ENCODE measurements at places on chromosomes 7 and 10.

GRCh38 chr7:144827621-144828020 lies 8.2 kb downstream of the TPK1 start:
- DNase-seq, result no peak

GRCh38 chr10:29240986-29241660 lies 47.7 kb upstream of the LYZL1 start:
- DNase-seq, result no peak

- DNase-seq, result no peak
Observed at GRCh38 chr7:41732843-41733306, 30.0 kb upstream of the INHBA start.

GRCh38 chr7:24980534-24981170 lies 674 bp upstream of the OSBPL3 start:
- DNase-seq, result no peak

DNA sequence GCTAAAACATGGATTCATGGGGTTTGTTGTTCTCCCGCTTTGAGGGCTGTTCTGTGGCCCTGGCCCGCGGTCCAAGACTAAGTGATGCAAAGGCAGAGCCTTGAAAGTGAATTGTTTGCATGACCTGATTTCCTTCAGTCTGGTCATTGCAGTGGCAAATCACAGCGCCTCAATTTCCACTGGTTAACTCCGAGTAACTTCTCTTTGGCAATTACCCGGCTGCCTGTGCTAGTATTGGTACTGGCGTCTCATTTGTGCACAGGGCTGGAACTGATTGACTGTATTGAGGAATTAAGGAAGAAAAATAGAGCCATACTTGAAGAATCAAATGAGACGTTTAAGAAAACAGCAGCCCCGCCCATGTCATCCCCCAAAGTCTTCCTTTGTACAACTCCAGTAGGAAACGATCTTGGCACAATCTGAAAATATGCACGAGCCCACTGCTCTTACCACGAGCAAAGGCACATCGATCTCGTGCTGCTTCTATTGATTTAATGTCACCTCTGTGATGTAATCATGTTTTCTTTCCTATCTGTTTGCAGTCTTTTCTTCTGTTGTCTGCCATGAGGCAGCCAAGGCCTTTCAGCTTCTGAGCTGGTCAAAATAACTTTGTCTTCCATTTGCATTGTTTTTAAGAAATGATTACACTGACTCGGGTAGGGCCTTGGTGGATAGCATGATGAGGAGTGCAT lies 60.6 kb upstream of the SHH start:
- DNase-seq, result no peak

Data from COR-L47 (cell line).